DMS79 (cell line): ENCODE measurements at places on chromosomes 1 and 21.

- no peak for DNase-seq
Observed at GRCh38 chr21:31665397-31665796, 5.9 kb downstream of the SOD1 start.

- peak; percentile 59 for DNase-seq
Observed at GRCh38 chr1:8962812-8963530, 17.3 kb downstream of the CA6 start.

- DNase-seq = no peak
Observed at GRCh38 chr1:18939398-18940302, 16.8 kb downstream of the IFFO2 start.

GRCh38 chr21:26967062-26967913 is at the start of gene ADAMTS5:
Gene ADAMTS5 (minus strand): TSS chr21:26967088. CDS start chr21:26966391, 697 bp downstream.
- no peak for DNase-seq

GRCh38 chr1:210662291-210663050 is 333.8 kb downstream of the HHAT start:
- DNase-seq = peak; percentile 39

GRCh38 chr1:19375631-19376400 is 63.7 kb downstream of the SLC66A1 start:
- no peak for DNase-seq

- DNase-seq = no peak
Observed at GRCh38 chr1:167328306-167328815, 107.7 kb downstream of the POU2F1 start.

- no peak for DNase-seq
Observed at GRCh38 chr1:77057994-77058585, 161.1 kb downstream of the PIGK start.

GRCh38 chr21:25563361-25564116 is 43.7 kb downstream of the MRPL39 start:
- DNase-seq = no peak

DNA sequence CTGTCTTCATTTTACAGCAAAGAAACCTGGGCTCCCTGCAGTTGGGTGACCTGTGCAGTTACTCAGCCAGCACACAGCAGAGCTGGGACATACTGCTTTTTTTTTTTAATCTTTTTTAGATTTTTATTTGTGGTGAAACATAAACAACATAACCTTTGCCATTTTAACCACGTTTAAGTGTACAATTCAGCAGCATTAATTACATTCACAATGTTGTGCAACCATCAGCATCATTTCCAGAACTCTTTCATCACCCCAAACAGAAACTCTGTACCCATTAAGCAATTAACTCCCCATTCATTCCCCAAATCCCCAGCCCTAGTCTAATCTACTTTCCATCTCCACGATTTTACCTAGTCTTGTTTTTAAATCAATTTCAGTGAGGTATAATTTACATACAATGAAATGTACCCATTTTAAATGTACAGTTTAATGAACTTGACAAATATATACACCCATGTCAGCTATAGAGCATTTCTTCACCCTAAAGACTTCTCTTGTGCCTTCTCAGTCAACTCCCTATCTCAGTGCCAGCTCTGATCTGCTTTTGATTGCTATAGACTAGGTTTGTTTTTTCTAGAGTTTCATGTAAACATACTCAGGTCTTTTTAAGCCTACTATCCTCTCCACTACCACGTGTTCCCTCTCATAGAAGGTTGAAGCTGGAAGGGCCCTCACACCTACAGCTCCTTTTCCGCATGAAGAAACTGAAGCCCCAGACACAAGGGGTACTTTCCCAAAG is 37.8 kb upstream of the C8B start:
- no peak for DNase-seq

- no peak for DNase-seq
Observed at GRCh38 chr1:219661464-219662092, 48.7 kb upstream of the ZC3H11B start.

DNA sequence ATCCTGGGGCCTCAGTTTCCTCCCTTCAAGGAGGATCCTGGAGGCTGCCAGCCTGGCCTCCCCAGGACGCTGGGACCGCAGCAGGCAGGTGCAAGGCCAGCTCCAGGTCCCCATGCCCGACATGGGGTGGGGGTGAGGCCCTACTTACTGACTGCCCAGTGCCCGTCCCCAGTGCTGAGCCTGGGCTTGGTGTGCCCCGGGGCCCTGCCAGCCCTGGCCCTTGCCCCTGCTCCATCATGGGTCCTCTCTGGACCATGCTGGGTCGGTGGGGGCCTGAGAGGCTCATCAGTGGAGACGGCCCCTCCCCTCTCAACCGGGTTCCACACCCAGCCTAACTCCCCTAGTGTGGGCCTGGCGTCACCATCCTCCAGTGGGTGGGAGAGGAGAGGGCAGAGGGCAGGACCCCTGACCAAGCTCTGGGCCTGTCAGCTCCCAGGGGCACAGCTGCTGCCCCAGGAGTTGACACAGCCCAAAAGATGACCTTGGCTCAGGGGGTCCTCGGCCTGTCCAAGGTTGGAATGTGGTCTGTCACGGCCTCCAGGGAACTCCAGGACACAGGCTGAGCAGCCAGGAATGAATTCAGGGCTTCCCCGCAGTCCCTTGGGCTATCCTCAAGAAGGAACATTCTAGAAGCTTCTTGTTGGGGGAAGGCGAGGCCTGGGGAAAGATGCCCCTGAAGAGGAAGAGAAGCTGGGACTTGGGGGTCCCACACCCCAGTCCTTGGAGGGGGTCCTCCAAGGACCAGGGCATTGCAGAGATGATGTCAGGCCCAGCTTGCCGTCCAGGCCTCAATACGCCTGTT is 17.6 kb upstream of the ARF1 start:
- no peak for DNase-seq

- no peak for DNase-seq
Observed at GRCh38 chr1:232169436-232169835, 460.5 kb downstream of the SIPA1L2 start.

DNA sequence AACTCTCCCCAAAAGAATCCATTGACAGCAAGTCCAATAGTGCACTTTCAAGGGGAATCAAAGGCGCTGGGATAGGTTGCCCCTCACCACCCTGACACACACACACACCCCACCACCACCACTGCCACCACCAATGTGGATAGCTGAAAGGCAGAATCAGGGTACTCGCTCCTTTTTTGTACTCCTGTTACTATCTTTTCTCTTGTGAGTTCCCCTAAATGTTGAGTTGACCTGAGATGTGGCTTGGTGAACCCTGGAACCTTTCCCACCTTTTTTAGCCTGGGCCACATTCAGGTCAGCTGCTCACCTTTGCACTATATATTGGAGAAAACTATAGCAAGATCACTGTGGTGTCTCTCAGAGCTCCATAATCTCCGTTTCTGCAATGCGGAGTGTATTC is 3.9 kb downstream of the S100A8 start:
- no peak for DNase-seq

DNA sequence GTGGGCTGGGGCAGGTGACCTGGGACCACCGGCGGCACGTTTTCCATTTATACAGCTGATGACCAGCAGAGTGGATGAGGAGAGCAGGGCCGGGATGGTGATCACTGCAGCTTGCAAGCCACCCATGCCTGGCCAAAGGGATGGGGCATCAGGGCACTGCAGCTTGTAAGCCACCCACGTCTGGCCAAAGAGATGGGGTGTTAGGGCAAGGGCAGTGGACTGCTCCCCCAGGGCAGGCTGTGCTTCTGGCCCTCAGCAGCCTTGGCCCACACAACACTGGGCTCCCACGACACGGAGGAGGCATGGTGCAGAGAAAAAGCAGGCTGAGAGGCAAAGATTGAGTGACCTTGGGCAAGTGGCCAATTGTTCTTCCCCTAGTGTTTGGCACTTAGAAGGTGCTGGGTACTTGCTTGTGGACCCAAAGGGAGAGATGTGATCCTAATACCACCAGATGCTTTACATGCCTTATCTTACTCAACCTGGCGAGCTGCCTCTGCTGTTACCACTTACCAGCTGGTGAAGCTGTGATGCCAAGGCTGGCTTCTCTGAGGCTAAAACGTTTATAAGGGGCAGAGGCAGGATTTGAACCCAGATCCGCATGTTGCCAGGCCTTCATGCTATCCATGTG is 48.3 kb downstream of the TRIM62 start:
- DNase-seq = no peak

DNA sequence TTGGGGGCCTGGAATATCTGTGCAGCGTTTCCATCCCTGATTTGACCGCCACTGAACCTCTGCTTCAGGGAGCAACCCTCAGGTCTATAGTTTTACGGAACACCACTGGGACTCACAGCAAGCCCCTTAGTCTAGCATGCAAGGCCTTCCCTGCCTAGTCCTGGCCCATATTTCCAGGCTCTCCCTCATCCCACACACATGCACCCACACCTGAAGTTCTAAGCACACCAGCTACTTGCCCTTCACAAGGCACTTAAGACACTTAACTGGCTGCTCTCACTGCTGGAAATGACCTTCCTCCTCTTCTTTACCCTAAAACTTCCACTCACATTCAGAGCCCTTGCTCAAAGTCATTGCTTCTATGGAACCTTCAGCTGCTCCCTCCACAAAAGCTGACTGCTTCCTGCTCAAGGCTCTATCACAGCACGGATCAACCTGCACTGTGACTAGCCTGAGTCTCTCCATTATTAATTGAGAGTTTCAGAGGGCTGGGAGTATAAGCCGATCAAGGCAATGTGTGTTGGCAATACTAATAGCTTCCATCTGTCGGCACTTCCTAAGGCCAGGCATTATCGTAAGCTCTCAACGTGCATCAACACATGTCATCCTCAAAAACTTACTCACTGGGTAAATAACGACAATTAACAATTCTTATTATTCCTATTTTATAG is 84.3 kb downstream of the RRAGC start:
- DNase-seq = no peak

- no peak for DNase-seq
Observed at GRCh38 chr1:65266476-65266875, 42.9 kb upstream of the DNAJC6 start.

DNA sequence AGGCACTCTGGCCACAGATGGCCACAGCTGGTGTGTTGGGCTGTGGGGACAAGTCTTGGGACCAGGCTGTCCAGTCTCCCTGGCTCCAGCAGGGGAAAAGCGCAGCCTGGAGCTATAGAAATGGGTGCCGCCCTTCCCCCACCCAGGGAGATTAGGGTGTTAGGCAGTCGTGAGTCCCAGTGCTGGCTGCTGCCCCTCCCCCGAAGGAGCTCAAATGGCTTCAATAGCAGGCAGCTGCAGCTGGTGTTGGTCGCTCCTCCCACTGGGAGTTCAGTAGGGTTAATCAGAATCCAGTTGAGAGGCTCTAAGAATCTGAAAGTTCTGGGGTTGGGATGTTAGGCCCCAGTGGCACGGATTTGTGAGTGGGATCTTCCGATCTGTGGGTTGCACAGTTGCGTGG is 595.6 kb upstream of the PKN2 start:
- no peak for DNase-seq

- DNase-seq = no peak
Observed at GRCh38 chr1:41282679-41283317, 40.7 kb upstream of the SCMH1 start.

GRCh38 chr1:203126866-203127665 is 460 bp upstream of the ADORA1 start:
- no peak for DNase-seq

DNA sequence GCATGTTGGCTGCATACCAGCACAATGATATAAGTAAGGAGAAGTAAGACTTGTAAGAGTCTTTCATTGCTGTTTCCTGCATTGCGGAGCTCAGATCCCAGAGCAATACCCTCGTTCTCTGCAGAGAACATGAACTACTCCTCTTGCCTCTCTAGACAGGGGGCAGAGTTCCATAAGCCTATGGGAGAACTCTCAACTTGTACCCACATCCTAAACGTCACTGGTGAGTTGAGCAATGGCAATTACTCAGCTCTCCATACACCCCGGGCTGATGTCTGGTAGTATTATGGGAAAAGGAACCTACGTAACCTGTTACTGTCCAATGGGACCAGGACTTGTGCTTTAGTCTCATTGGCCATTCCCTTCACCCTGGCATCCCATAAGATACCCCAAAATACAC is 27.3 kb upstream of the ZNF496 start:
- no peak for DNase-seq

DNA sequence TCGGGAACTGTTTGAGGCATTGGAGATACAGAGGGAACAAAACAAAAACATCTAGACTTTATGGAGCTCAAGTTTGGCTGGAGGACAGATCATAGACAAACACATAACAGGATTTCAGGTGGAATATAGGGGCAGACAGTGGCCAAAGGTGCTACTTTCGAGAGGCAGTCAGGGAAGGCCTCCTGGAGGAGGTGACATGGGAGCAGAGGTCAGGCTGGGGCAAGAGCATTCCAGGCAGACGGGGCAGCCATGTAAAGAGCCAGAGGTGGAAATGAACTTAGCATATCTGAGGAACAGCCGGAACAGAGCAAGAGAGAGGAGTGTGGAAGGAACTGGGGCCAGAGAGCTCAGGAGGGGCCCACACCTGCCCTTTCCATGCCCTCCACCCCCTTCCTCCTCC is 122.3 kb downstream of the DMRTB1 start:
- no peak for DNase-seq

- no peak for DNase-seq
Observed at GRCh38 chr1:78687914-78688313, 38.3 kb downstream of the IFI44 start.

- no peak for DNase-seq
Observed at GRCh38 chr1:156641761-156642264, at the start of gene BCAN. Gene BCAN (plus strand): TSS chr1:156642117. CDS start chr1:156646055, 3,938 bp downstream.

DNA sequence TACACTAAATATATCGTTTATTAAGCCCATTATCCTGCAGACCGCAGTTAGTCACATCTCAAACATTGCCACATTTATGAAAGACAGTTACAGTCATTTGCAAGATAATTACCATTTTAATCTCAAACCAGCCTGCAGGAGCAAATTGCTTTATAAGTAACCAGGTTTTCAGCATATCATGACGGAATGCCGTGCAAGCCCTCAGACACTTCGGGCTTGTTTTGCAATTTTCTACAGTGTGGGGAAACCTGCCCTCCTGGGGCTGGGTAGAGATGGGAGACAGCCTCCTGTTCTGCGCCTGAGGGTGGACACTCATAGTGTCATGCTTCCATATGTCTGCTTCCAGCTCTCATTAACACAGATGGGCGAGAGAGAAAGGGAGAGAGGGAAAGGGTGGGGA is 563.9 kb downstream of the NPHP4 start:
- no peak for DNase-seq

DNA sequence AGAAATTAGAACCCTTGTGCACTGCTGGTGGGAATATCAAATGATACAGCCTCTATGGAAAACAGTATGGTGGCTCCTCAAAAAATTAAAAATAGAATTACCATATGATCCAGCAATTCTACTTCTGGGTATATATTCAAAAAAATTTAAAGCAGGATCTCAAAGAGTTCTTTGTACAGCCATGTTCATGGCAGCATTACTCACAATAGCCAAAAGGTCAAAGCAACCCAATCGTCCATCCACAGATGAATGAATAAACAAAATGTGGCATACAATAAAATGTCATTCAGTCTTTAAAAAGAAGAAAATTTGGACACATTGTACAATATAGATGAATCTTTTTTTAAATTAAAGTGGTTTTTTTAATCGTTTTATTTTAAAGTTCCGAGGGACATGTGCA is 36.3 kb upstream of the ERG start:
- no peak for DNase-seq

- no peak for DNase-seq
Observed at GRCh38 chr1:20248971-20249612, 41.6 kb upstream of the VWA5B1 start.

DNA sequence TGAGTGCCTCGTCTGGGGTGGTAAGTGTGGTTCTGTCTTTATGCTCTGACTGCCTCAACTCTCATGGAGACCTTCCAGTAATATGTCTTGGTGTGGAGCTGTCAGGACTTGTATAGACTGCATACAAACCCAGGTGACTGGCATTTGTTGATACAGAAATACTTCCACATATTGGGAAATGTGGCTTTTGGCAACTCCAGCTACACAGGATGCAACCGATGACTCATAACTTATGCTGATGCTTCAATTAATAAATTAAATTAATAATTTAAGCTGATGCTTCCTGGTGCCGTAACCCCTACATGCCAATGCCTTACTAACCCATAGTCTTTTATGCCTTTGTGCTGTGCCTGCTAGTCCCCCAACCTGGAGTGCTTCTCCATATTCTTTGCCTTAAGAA is 72.3 kb upstream of the ARTN start:
- DNase-seq = no peak
